Stimulated activated CD4-positive, alpha-beta T cell treated with anti-CD3 and anti-CD28 coated beads, Interleukin-4, amount 100 ng/mL, for 1 hour (primary cell): ENCODE measurements at places on chromosomes 4 and X.

DNA sequence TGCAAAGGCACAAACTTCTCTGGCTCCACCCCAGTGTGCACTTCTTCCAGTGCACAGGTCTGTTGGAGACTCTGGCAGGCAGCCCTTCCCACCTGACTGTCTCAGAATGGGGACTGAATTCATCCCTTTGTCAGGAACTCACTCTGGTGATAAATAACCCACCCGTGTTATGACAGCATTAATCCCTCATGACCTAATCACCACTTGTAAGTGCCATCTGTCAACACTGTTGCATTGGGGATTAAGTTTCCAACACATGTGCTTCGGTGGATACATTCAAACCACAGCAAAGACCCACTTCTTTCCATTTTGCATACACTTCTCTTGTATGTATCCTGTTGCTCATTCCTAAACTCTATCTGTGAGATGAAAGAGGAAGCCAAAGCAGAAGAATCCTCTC, 1002.9 kb upstream of the IGFBP7 start:
- DNase-seq: no peak

- no peak for DNase-seq
These were observed 117.3 kb upstream of the NOCT start for GRCh38 chr4:138898282-138898681.

DNA sequence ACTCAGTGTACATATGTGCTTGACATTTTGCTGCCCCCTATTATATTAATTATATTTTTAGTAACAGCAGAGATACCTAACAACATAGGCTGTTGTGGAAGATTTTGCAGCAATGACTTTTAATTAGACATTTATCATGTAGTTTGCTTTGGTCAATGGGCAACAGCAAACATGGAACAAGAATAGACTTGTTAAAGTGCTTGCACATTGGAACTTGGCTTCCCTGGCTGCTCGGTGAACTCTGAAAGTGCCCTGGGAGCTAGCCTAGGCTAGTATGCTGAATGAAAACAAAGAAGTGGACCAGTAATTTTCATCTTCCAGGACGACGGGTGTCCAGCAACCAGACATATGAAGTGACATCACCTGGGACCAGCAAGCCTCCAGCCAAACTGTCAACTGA, 1157.1 kb downstream of the ARAP2 start:
- no peak for DNase-seq

- DNase-seq: no peak
These were observed 411.8 kb downstream of the PPP1R2C start for GRCh38 chrX:42366181-42366580.

GRCh38 chr4:1958276-1959103, 50.3 kb downstream of the NELFA start:
- no peak for DNase-seq

- no peak for DNase-seq
These were observed 155.4 kb upstream of the FTHL17 start for GRCh38 chrX:31227250-31227649.
